ENCODE measurements at places on chromosomes 11 and 22.

GRCh38 chr11:34859496-34859895 lies 56.7 kb downstream of the APIP start:
- DNase-seq, result no peak

DNA sequence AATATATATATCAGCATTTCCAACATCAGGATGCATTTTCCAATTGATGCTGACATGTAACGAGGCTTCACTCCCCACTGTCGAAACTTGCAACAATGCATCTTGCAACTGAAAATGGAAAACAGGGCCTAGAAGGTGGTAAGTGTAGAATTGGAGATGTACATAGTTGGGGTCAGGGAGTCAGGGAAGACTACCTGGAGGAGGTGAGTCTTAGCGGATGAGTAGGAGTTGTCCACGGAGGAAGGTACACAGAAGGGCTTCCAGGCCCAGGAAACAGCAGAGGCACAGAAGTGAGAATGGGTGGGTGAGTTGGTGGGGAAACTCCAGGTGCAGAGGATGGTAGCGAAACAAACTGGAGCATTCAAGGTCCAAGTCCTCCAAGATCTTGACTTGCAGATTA lies 2.0 kb upstream of the GRK2 start:
- no peak for DNase-seq

DNA sequence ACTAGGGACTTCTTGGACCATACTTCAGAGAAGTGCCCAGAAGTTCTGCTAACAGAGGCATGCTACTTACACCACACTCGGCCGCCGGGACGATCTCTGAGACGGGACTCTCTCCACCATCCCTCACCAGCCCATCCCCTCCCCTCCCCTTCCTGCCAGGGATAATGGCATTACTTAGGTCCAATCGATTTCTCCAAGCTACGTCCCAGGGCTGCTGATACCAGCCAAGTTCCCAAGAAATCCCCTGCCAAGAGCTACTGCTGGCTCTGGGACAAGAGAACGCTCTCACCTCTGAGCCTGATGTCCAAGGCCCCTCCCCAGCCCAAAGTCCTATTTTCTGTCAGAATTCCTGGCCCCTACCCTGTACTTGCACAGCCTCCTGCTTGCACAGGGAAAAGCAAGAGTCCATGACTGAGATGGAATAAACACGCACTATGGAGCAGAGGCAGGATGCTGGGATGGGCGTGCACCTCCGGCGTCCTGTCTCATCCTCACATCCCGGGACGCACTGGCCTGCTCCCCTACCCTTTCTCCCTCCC lies 42.7 kb downstream of the GDPD5 start:
- no peak for DNase-seq

DNA sequence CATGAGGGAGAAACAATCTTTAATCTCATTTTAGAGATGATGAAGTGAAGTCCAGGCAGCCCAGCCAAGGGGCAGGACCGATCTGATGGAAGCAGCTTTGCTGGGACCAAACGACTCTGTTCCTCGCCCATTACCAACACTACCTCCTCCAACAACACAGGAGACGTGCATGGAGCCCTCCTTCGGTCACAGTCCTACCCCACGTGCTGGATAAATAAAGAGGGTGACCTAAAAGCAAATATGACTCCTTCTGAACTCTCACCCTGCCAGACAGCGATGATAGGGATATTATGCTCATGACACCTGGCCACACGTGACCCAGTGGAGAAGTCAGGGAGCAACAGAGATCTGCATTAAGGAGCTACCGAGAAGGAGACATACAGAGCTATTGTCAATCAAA lies 26.0 kb downstream of the SCGB1A1 start:
- no peak for DNase-seq

DNA sequence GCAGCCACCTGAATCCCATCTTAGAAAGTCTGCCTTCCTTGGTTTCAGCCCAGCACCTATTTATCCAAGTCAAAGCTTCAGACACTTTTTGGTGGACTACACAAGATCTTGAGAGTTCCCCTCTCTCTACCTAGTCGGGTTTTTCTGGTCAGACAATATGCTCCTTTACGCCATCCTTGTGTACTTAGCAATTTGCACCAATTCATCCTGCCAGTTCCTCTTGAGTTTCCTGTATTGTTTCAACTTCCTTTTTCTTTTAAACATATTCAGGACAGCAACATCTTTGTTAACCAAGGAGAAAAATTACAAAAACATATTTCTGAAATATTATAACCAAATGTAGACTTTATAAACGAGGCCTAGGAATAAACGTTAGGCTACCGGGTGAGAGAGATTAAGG lies 368.2 kb upstream of the CADM1 start:
- no peak for DNase-seq

GRCh38 chr11:112212290-112212689 lies 13.9 kb upstream of the PTS start:
- no peak for DNase-seq

DNA sequence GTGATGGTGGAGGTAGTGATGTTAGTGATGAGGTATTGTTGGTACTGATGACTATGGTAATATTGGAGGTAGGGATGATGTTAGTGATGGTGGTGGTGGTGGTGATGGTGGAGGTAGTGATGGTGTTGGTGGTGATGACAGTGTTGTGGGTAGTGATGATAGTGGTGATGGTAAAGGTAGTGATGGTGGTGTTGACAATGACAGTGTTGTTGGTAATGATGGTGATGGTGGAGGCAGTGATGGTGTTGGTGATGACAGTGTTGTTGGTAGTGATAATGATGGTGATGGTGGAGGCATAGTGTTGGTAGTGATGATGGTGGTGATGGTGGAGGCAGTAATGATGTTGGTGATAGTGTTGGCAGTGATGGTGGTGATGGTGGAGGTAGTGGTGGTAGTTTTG lies 65.1 kb downstream of the MYO7A start:
- no peak for DNase-seq

- no peak for DNase-seq
Observed at GRCh38 chr11:10454878-10455631, at the start of gene AMPD3. Gene AMPD3 (plus strand): TSS chr11:10455264. CDS start chr11:10461520, 6,256 bp downstream.

GRCh38 chr11:134512571-134513538 lies 100.8 kb upstream of the B3GAT1 start:
- no peak for DNase-seq

GRCh38 chr11:43580735-43581369 lies 99.7 kb upstream of the HSD17B12 start:
- DNase-seq, result peak; percentile 45

GRCh38 chr11:44066732-44067141 lies 667 bp downstream of the ACCS start:
- DNase-seq, result no peak

DNA sequence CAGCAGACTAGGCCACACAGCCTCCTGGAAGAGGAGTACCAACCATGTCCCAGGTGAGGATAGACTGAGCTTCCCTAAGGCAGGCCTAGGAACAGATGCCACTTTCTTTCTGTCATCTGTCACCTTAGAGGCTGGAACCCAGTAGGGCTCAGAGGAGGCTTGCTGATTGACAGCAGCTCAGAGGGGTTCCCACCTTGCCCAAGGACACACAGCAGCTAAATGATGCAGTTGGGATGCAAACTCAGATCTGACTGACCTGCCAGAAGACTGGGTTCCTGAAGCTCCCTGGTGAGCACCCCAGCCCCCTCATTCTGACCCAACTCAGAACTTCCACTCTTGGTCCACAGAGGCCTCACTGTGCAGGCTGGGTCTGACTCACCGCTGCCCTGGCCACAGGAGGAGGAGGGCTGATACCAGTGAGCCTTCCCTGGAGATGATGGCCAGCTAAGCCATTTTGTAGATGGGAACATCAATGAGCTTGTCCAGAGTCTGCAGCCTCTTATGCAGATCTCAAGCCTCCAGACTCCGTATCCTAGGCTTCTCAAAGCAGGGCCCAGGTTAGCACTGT lies 14.0 kb downstream of the CAPN5 start:
- DNase-seq, result no peak

GRCh38 chr11:67463680-67464410 lies 5.2 kb downstream of the TMEM134 start:
- DNase-seq, result no peak

DNA sequence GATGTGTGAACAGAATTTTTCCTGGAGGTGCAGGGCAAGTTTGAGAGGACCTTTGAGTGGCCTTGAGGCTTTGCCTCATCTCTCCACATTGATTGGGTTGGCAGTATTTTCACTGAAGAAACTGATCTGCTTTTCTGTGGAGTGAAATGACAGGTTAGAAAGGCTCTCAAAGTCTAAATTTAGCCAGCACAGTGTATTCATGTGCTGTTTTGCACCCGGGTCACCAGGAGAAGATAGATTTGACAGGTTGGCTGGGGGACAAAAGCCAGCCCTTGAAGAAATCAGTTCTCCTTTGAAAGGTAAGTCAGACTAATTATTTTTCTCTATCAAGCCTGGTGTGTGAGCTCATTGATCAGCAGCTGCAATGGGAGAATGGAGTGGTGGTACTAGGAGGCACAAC lies 152.9 kb downstream of the DBX1 start:
- no peak for DNase-seq

GRCh38 chr11:8863838-8864237 lies 47.2 kb upstream of the AKIP1 start:
- DNase-seq, result no peak

All from SK-MEL-5 (cell line).